ENCODE measurements at places on chromosomes 7 and 10. TPM values are rescaled to one million over a fixed set of nuclear protein-coding genes. Genes with fewer than 3 reads are reported as not detected.
A peak's percentile ranks its signal among the peaks of the same experiment; 100 is the strongest.

DNA sequence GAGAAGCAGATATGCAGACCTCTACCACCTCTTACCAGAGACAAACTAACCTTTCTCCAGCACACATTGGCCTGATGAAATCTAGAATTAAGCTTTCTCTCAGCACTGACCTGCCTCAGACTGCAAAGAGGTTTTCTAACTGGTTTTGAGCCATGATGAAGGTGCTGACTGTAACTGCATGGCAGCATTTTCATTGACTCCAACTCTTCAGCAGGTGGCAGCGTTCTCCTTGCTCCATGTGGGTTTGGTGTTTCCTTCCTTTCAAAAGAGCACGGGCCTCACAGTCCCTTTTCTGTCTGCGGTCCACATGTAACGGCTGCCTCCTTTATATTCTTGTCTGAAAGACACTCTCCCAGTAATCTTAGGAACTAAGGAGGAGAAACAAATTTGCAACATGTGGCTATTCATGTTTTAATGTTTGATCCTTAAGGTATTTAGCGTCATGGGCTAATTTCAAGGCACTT is 12.6 kb downstream of the KLLN start:
- DNase-seq, result peak; percentile 71

DNA sequence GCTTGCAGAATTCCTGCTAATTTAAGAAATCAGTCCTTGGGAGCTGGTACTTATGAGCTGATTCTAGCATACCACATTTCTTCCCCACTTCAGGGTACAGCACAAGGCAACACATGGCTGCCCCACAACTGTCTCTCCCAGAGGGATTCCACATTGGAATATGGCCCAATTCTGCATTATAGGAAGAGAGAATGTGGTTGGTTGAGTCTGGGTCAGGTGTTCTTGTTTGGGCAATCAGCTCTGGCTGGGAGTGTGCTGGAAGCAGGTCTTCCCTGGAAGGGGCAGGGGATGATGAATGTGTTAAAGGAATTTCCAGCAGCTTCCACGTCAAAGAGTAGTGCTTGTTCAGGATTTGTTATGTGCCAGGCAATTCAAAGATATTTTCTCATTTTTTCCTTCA is 95.7 kb downstream of the BUB3 start:
- DNase-seq, result no peak

The AGR3 gene
- total RNA-seq, result not detected

- DNase-seq, result peak; percentile 52
Observed at GRCh38 chr10:132420981-132421846, 24.2 kb downstream of the PWWP2B start.

DNA sequence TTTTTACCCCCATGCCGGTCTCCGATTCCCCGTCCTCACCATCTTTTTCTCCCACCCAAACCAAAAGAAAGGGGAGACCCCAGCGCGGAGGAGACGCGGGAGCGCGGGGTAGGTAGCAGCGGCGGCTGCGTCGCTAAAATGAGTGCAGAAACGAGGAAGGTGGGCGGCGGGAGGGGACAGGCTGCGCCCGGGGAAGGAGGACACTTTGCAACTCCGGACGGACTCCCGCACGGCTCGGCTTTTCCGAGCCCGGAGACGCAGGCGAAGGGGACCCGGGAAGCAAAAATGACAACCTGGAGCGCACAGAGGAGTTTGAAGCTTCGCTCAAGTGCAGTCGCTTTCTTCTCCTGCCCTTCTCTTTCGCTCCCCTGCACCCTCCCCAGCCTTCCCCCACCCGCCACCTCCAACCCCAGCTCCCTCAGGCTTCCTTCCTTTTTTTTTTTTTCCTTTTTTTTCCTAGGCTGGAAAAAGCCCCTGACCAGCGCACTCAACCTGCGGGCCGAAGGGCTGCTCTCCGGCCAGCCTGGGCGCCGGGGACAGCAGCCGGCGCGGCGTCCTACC is 453 bp downstream of the SFMBT2 start:
- DNase-seq, result peak; percentile 44

The GDF2 gene
- total RNA-seq, result not detected

GRCh38 chr10:70978181-70978580 is 89.8 kb upstream of the PCBD1 start:
- DNase-seq, result no peak

- DNase-seq, result no peak
Observed at GRCh38 chr10:34407324-34407805, 407.7 kb downstream of the PARD3 start.

The ECHDC3 gene
- 1.3 TPM for total RNA-seq

GRCh38 chr10:89773081-89773480 is 71.7 kb downstream of the KIF20B start:
- DNase-seq, result no peak

- no peak for DNase-seq
Observed at GRCh38 chr10:79488336-79488735, 24.0 kb upstream of the EIF5AL1 start.

The OPN1SW gene
- total RNA-seq, result not detected

DNA sequence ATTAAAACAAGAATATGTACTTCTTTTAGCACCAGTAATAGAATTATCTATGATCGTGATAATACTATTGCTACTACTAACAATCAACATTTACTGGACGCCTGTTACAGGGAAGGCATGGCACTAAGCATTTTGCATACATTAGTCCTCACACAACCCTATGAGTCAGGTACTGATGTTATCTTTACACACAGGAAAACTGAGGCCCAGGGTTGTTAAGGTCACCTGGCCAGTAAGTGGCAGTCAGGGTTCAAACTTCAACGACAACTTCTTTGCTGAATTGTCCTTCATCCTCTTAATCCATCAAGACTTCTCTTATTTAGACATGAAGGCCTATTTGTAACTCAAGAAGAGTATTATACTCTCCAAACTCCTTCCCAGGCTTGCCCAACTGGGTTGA is 41.9 kb upstream of the ACSL5 start:
- no peak for DNase-seq

The BTBD16 gene
- not detected for total RNA-seq

The ACSM6 gene
- not detected for total RNA-seq

DNA sequence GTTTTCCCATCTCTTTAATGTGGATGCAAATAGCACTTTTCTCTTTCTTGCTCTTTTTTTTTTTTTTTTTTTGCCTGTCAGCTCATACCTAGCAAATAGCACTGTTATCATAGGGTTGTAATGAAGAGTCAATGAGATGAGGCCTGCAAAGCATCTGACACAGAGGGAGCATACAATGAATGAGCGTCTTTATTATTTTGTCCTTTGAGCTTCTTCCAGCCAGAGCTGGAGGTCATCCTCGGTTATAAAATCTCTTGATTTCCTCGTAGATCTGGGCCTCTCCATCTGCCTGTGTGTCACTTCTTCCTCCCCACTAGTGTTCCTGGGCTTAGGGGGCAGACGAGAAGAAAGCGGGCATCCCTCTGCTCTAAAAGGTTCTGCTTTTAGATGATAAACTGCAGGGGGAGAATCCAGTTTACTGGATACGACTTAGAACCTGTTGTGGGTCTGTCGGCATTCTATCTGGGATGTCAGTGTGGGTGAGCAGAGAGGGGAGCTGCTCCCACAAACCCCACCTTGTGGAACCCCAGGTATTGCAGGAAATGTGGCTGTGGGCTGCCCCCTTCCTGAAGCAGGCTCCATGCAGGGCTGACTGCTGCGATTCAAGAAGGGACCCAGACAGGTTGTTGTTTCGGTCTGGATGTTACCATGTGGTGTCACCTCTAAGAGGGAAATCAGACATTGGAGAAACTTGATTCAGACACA is 135.8 kb upstream of the GPR26 start:
- DNase-seq, result no peak

The FUOM gene
- 29.9 TPM for total RNA-seq

The COL1A2 gene
- total RNA-seq, result 0.35 TPM

The SNX13 gene
- 20.3 TPM for total RNA-seq

DNA sequence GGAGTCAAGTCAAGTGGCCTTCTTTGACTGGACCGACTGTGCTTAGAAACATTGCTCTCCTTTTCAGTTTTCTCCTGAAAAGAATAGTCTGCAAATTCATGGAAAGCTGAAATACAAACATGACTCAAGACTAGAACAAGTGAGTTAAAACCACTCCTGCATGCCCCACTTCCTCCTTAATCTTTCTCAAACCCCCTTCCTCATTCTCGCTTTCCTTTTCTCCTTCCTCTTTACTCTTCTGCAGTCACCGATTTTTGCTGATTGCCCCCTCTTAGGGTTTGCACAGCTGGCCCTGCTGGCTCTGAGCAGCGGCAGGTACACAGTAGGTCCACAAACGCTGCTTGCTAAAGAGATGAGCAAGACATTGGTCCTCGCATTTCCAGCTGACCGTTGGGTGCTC is 34.8 kb upstream of the MKI67 start:
- no peak for DNase-seq

DNA sequence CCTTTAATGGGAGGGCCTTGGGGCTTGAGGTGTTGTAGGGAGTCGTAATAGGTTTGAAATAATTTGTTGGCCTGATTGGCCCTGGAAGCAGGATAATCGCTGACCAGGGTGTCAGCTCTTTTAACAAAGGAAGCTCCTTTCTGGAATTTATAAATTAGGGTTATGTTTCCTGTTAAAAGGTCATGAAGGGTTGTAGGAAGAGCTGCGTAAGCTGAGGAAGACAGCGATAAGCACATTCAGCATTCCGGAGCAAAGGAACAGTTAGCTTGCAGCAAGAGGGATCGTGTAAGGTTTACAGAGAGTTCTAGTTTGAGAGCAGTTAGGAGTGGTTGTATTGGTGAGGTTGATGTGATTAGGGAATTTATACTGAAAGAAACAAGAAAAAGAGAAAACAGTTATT is 21.3 kb downstream of the CPA4 start:
- no peak for DNase-seq

DNA sequence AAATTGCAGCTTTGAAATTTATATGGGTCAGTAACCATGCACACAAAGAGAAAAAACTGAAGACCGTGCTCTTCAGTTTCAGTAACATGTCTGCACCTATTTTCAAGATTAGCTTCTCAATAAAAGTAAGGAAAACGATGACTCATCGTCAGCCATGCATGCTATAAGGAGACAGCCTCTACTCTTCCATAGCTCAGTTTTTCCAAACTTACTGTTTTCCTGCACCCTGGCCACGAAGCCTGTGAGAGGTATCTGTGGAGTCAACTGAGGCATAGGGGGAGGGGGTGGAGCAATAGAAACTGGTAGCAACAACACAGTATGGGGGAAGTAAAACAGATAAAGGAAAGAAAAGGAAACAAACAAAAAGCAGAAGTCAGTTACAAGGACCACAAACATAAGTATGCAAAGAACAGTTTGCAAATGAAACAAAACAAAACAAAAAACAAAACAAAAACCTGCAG is 58.0 kb downstream of the PDSS1 start:
- no peak for DNase-seq

DNA sequence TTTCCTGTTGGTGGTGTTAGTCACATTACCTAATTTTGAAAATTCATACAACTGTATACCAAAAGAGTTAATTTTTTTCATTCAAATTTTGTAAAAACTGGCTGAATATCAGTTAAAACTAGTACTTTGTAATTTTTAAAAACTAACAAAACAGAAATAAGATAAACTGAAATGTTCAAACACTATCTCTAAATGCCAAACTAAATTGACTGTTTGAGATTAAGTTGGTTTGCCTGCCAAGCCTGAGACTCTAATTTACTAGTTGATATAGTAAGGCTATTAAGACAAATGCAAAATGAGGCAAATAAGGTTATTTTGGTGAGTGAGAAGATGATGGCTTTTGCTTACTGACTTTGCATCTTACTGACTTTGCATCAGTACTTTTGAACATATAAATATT is 1134.9 kb upstream of the LRRN3 start:
- DNase-seq, result no peak

The ICA1 gene
- total RNA-seq, result 1.1 TPM

DNA sequence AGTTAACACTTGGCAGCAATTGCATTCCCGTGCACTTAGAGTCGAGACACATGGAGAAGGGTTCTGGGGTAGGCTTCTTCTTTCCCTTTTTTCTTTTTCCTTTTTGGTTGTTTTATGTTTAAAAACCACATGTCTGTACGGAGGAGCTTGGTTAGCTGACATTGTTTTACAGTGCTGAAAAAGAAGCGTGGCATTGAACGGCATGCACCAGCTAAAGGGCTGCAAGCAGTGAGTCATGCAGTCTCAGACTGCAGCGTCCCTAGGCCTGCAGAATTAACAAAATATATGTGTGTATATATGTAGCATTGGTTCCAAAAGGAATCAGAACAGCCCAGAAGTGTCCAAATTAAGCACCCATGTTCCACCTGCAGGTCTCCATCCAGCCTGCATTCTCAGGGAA is 211.0 kb downstream of the TCF7L2 start:
- no peak for DNase-seq

DNA sequence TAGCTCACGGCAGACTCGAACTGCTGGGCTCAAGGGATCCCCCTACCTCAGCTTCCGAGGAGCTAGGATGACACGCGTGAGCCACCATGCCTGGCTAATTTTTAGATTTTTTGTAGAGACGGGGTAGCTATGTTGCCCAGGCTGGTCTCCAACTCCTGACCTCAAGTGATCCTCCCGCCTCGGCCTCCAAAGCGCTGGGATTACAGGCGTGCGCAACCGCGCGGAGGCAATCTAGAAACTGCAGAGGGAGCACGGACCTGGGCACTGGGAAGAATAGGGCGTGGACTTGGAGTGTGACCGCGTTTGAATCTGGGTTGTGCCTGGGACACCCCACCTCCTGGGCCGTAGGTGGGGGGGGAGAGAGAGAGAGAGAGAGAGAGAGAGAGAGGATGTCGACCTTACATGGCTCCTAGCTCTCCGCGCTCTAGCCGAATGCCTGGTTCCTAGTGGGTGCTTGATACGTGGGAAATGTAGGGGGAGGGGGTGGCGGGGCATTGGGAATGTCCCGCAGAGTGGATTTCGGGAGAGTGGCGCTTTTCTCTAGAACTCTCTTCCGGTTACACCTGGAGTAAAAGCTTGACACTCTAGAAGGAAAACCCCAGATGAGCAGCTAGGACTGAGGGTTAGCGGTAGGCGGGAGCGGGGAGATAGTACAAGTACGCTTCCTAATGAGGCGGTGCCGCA is 1.2 kb upstream of the MAP3K8 start:
- peak; percentile 51 for DNase-seq

DNA sequence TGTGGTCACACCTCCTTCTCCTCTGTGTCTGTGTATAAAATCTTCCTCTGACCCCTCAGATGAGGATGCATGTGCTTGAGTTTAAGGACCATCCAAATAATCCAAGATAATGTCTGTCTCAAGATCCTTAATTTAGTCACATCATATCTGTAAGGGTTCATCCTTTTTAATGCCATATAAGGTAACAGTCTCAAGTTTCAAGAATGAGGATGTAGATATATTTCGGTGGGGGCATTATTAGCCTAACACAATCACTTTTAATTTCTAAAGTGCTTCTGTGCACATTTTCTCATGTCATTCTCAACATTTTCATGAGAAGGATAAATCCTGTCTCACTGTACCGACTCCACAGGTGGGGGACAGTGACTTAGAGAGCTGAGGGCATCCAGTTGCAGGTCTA is 235.3 kb downstream of the BUB3 start:
- DNase-seq, result no peak

The LLCFC1 gene
- not detected for total RNA-seq

The EVX1 gene
- total RNA-seq, result not detected

- no peak for DNase-seq
Observed at GRCh38 chr10:131825960-131826650, 74.7 kb upstream of the PPP2R2D start.

DNA sequence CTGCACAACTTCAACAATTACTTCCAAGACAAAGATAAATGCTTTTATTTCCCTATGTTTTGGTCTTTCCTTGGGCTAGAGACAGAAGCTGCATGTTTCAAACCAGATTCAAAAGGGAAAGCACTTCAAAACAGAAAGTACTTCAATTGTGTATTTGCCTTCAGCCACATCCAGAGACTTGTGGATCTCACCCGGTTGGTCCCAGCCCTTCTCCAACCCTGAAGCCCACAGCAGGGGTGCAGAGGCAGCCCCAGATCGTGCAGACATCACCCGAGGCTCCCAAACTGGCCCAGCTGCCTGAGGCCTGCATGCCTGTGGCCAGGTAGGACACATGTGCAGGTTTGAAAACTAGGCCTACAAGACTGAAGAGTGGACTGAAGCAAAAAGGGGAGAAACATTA is 80.8 kb downstream of the ALOX5 start:
- DNase-seq, result no peak

All from activated naive CD4-positive, alpha-beta T cell treated with anti-CD3 and anti-CD28 coated beads for 36 hours (primary cell).